Osteoblast (primary cell): ENCODE measurements at places on chromosomes 12 and 14.
A peak's percentile ranks its signal among the peaks of the same experiment; 100 is the strongest.

DNA sequence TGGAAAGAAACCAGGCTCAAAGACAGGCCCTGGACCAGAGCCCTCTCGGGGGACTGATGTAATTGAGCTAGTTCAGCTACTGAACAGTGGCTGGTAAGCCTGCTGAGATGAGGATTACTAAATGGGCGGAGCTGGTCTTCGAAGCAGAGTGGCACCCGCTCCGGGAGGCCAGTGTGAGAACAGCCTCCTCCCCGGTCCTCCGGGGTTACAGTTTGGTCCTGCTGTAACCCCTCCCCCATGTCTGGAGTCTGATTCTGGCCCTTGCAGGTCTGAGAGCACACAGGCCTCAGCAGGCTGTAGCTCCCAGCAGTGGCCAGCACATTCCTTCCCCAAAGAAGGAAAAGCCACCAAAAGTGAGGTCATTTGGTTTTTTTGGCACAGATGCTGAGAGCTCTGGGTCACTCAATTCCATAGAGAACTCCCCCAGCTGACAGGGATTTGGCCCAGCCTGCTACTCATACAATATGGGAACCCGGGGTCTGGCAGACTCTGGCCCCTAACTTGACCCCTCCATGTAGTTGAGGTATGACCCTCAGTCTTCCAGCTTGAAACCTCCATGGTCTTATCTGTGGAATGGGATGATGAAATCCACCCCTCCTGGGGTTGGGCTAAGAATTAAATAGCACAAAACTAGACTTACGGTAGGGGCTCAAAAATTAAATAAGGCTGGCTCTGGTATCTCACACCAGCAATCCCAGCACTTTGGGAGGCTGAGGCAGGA, 39.0 kb downstream of the ACTN1 start:
- peak; percentile 91 for DNase-seq

DNA sequence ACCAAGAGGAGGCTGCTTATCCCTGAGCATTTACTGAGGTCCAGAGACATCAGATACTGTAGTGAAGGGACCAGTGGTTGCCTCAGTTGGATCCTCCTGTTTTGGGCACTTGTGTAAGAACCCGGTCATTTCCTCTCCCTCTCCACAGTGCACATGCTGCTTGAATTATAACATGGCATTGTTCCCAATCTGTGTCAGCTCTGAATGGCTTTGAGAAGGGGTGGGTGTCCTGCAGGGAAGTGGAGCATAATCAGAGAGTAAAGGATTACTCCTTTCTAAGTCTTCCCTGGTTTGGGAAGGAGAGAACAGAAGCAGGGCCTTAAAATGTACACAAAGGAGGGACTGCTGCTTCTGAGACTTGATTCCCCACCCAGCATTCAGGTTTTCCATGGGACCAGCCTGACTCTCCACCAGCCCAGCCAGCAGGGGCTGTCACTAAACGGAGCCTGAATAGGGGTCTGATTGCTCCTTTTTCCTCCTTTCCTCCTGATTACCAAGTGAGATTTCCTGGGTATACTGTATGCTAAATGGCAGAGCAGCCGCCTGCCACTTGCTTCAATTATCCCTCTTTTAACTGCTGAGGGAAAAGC, 78.4 kb downstream of the NRXN3 start:
- no peak for DNase-seq

GRCh38 chr14:34465069-34465859, 3.2 kb upstream of the SPTSSA start:
- no peak for DNase-seq

GRCh38 chr12:110865521-110865920, 18.7 kb downstream of the CCDC63 start:
- no peak for DNase-seq

- no peak for DNase-seq
These were observed 100.4 kb downstream of the TMTC3 start for GRCh38 chr12:88242571-88242925.

DNA sequence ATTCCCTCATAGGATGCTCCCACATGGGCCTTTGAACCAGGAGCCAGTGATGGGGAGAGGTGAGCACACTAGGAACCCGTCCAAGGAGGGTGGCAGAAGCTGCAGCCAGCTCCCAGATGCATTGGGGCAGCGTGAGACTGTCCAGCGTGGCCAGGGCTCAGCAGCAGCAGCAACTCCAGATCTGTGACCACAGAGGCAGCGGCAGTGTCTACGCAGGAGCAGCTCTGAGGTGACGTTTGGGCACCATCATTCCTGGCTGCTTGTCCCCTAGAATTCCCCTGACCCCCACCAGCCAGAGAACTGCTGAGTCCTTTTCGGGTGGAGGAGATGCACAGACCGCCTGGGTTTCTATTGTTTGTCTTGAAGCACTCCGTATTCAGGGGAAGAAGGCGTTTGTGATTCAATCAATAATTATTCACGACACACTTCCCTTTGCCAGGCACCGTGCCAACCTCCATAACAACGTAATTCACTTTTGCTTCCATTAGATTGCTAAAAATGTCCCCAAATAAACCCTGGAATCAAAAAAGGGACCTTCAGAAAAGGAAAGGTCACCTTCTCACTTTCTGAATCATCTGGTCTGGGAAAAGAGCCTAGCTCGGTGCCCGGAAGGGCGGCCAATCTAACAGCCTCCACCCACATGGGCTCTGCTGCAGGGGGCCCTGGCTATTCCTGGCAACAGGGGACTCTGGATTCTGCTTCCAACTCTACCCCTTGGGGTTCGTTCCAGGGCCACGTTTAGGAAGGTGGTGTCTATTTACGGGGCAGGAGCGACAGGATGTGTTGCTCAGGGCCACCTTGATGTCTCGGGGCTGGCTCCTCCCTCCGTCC, 11.4 kb upstream of the BDKRB2 start:
- no peak for DNase-seq
